Effector memory CD8-positive, alpha-beta T cell (primary cell): ENCODE measurements at places on chromosomes 1 and 21.

DNA sequence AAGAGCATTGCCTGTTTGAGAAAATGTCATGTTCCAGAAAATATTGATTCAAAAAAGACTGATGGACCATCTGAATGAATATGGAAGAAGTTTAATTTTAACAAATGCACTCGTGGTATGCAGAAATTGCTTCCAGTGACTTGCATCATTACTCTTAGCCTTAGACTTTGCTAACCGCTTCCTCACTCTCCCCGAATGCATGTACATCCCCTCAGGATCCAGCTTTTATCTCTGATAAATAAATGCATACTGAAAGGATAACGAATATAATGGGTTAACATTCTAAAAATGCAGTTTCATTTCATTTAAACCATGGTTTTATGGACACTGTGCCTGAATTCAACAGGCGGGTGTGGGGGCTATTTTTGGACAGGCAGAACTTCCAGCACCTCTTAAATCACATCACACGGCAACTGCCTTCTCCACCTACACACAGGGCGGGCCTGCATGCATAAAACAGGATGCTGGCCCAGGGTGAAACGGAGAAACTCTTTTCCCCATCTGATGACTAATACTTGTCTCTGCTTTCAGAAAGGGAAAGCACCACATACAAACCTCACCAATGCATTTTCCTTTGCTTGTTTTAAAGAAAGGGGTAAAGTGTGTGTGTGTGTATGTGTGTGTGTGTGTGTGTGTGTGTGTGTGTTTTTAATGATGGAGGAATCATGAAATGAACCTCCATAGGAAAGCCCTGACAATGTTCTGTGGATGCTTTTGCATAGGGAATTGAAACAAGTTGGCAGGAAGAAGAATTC lies 48.7 kb downstream of the SPAG17 start:
- no peaks in the 10 kb centered on the region for H3K36me3 ChIP-seq
- H3K4me1 ChIP-seq, result no peaks in the 10 kb centered on the region
- no peak for DNase-seq
- H3K27me3 ChIP-seq, result peaks cover 7% of the 10 kb centered on the region
- no peak overlapping the region for H3K27ac ChIP-seq
- no peak overlapping the region for H3K4me3 ChIP-seq

GRCh38 chr1:145690587-145691558 lies 16.3 kb downstream of the PDZK1 start:
- H3K27me3 ChIP-seq, result no peaks in the 10 kb centered on the region
- H3K4me1 ChIP-seq, result peaks cover 39% of the 10 kb centered on the region
- peak overlapping the region; percentile 72 for H3K4me3 ChIP-seq
- H3K36me3 ChIP-seq, result no peaks in the 10 kb centered on the region

GRCh38 chr1:67815303-67816094 lies 17.8 kb downstream of the GNG12 start:
- DNase-seq, result no peak
- no peak overlapping the region for H3K4me3 ChIP-seq
- H3K27me3 ChIP-seq, result peaks cover 33% of the 10 kb centered on the region
- H3K4me1 ChIP-seq, result no peaks in the 10 kb centered on the region
- H3K36me3 ChIP-seq, result no peaks in the 10 kb centered on the region

DNA sequence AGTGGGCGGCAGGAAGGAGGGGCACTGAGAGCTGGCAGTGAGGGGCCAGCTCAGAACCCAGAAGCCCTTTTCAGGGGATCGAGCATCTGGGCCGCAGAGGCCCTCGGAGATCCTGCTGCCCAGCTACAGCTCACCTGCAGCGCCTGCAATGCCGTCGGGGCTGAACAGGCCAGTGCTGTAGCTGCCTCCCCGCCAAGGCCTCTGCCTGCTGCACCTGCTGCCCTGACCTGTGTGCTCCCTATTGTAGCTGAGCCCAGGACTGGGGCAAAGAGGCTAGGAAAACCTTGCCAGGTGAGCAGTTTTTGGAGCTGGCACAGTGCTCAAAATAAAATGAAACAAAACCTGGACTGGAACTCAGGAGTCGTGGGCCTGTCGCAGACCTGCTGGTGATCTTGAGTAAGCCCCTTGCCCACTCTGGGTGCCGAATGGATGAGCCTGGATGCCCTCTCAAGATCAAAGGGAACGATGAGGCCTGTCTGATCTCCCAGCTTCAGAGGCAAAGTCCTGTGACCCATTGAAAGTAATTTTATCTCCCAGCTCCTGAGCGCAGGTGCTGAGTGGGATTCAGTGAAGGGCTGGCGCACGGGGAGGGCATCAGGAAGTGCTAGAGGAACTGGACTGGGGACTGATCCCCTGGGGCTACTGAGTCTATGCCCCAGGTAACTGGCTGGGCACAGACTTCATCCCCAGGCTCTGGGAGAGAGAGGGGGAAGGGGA lies 154.6 kb downstream of the FOXD2 start:
- H3K27me3 ChIP-seq, result peaks cover 16% of the 10 kb centered on the region
- H3K4me3 ChIP-seq, result no peak overlapping the region
- DNase-seq, result no peak
- no peak overlapping the region for H3K27ac ChIP-seq

DNA sequence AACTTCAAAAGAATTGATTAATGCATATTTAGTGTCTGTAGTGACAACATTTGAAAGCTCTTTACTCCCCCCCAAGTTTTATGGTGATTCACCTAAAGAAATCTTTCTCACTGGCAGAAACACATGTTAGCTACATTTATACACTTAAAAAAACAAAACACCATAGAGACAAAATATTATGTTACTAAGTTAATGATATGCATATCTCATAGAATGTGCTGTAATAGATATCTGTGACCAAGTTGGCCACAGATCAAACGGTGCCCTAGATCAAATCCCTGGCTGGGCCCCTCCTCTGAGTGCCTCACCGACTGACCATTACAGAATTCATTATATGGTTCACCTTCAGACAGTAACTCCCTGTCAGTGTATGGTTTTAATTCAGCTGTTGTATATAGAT lies 322.1 kb upstream of the LYPLAL1 start:
- no peaks in the 10 kb centered on the region for H3K27me3 ChIP-seq
- no peak overlapping the region for H3K4me3 ChIP-seq

- no peak for DNase-seq
- no peaks in the 10 kb centered on the region for H3K27me3 ChIP-seq
- H3K4me1 ChIP-seq, result peaks cover 35% of the 10 kb centered on the region
- peaks cover 22% of the 10 kb centered on the region for H3K36me3 ChIP-seq
- peak overlapping the region; percentile 67 for H3K27ac ChIP-seq
Observed at GRCh38 chr1:25568090-25568833, 24.9 kb downstream of the LDLRAP1 start.

- H3K4me3 ChIP-seq, result no peak overlapping the region
- peak overlapping the region; percentile 38 for H3K27ac ChIP-seq
- H3K36me3 ChIP-seq, result peaks cover 11% of the 10 kb centered on the region
- no peak for DNase-seq
- H3K4me1 ChIP-seq, result peaks cover 57% of the 10 kb centered on the region
Observed at GRCh38 chr1:161196521-161197451, 2.1 kb downstream of the ADAMTS4 start.

- no peak overlapping the region for H3K4me3 ChIP-seq
- DNase-seq, result no peak
- H3K4me1 ChIP-seq, result no peaks in the 10 kb centered on the region
- peaks cover 58% of the 10 kb centered on the region for H3K27me3 ChIP-seq
Observed at GRCh38 chr1:47769295-47769694, 227.9 kb downstream of the TRABD2B start.

GRCh38 chr1:68954841-68955240 lies 458.0 kb upstream of the DEPDC1 start:
- H3K27ac ChIP-seq, result no peak overlapping the region
- no peaks in the 10 kb centered on the region for H3K27me3 ChIP-seq
- H3K4me3 ChIP-seq, result no peak overlapping the region

DNA sequence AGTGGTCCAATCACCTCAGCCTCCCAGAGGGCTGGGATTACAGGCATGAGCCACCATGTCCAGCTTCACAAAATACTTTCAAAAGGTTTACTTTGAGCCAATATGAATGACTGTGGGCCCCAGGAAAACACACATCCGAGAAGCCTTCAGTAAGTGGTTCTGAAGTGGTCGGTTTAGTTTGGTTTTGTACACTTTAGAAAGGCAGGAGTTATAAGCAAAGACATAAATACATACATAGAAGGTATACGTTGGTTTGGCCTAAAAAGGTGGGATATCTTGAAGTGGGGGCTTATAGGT lies 3.2 kb upstream of the MIB2 start:
- H3K27me3 ChIP-seq, result no peaks in the 10 kb centered on the region
- H3K4me3 ChIP-seq, result no peak overlapping the region
- H3K27ac ChIP-seq, result no peak overlapping the region

GRCh38 chr1:183052861-183053260 lies 29.6 kb downstream of the LAMC1 start:
- peaks cover 33% of the 10 kb centered on the region for H3K27me3 ChIP-seq
- no peak for DNase-seq
- no peak overlapping the region for H3K27ac ChIP-seq
- no peaks in the 10 kb centered on the region for H3K4me1 ChIP-seq
- no peak overlapping the region for H3K4me3 ChIP-seq
- no peaks in the 10 kb centered on the region for H3K36me3 ChIP-seq

- peaks cover 60% of the 10 kb centered on the region for H3K36me3 ChIP-seq
- H3K27me3 ChIP-seq, result no peaks in the 10 kb centered on the region
- peak; percentile 65 for DNase-seq
Observed at GRCh38 chr1:160830321-160831153, 32.1 kb downstream of the CD244 start.

DNA sequence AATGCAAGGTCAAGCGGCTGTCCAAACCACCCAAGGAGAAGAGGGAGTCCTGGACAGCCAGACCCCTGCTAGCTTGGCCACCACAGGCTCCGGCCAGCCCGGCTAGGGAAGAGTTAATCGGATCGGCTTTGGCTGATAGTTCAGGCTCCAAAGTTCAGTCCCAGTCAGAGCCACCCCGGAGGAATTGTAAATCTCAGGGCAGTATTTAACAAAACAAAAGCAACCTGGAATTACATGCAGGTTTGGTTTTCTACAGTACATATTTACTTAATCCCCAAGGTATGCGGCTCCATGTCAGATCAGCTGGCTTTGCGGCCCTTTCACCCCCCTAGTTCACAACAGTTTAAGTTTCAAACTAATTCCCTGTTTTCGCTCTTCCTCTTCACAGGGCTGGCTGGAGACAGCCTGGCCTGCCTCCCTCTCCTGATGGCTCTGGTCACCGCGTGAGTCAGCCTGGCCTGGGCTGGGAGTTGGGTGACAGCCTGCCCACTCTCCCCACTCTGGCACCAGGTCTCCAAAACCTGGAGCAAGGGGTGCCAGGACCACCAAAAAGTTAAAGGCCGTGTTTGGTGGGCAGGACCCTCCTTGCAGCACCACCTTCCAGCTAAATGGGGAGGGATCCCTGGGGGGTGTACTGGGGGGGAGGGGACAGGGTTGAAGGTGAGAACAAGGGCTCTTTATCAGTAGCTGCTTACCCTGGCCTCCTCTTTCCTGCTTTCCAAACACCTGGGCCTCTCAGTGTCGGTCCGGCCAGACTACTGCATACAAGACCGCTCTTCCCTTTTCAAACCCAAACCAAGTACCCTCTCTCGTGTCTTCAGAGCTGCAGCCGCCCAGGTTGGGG lies 1.9 kb downstream of the DHRS3 start:
- H3K36me3 ChIP-seq, result peaks cover 40% of the 10 kb centered on the region
- DNase-seq, result no peak
- peak overlapping the region; percentile 98 for H3K4me3 ChIP-seq
- H3K27ac ChIP-seq, result peak overlapping the region; percentile 98
- peaks cover 58% of the 10 kb centered on the region for H3K4me1 ChIP-seq

DNA sequence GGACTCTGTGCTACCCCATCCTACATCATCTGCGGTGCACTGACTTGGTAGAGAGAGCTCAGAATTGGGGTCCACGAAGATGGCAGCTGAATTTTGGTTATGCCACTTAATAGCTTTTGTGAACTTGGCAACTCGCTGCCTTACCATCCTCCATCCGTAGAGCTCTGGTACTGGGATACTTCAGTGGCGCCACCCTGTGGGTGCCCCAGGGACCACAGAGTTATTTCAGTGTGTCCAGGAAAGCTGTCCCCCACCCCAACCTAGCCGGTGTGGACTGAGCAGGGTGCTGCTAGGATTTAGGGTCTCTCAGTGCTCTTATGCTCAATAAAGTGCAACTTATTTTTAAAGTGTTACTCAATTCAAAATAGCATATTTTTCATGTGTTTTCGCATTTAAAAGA lies 9.0 kb upstream of the USF1 start:
- no peak overlapping the region for H3K4me3 ChIP-seq
- H3K4me1 ChIP-seq, result peaks cover 37% of the 10 kb centered on the region
- DNase-seq, result no peak
- H3K36me3 ChIP-seq, result peaks cover 95% of the 10 kb centered on the region
- H3K27ac ChIP-seq, result peak overlapping the region; percentile 41

DNA sequence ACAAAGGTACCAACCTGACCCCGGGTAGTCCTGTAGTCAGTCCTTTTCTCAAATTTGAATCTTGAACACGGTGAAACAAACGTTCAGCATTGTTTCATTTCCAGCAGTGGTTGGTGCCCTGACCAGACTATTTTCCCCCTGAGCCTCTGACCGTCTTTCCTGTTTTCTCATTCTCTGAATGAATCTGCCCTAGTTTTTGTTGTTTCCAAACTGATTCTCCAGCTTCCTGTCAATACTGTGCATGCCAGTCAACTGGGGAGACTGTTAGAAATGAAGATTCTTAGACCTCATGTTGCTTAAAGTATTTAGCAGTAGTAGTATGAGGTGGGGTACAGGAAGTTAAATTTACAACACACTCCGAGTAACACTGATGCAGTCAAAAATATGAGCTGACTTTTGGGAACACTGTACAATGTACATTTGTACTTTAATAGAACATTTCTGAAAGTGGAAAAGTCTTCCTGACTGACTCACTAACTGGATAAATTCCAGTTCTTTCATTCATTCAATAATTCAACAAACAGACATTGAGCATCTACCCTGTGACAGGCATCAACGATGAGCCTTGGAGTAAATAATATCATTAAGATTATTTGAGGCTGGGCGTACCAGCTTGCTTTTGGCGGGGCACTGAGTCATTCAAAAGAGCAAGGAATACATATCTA lies 26.0 kb upstream of the ZRANB2 start:
- no peak overlapping the region for H3K4me3 ChIP-seq
- H3K27me3 ChIP-seq, result peaks cover 23% of the 10 kb centered on the region
- no peak overlapping the region for H3K27ac ChIP-seq
- H3K36me3 ChIP-seq, result no peaks in the 10 kb centered on the region

GRCh38 chr1:181117648-181118449 lies 29.3 kb downstream of the IER5 start:
- no peaks in the 10 kb centered on the region for H3K27me3 ChIP-seq
- no peak overlapping the region for H3K27ac ChIP-seq
- no peak overlapping the region for H3K4me3 ChIP-seq
- H3K36me3 ChIP-seq, result peaks cover 3% of the 10 kb centered on the region
- H3K4me1 ChIP-seq, result peaks cover under 1% of the 10 kb centered on the region
- DNase-seq, result no peak

- peaks cover 1% of the 10 kb centered on the region for H3K4me1 ChIP-seq
- H3K4me3 ChIP-seq, result no peak overlapping the region
- H3K27me3 ChIP-seq, result no peaks in the 10 kb centered on the region
- peaks cover 16% of the 10 kb centered on the region for H3K36me3 ChIP-seq
Observed at GRCh38 chr1:3822421-3822820, 26.1 kb upstream of the LRRC47 start.
